ENCODE measurements at places on chromosomes 1 and 21.

- DNase-seq = no peak
Measured at GRCh38 chr1:41622402-41622801, 137.9 kb upstream of the EDN2 start.

DNA sequence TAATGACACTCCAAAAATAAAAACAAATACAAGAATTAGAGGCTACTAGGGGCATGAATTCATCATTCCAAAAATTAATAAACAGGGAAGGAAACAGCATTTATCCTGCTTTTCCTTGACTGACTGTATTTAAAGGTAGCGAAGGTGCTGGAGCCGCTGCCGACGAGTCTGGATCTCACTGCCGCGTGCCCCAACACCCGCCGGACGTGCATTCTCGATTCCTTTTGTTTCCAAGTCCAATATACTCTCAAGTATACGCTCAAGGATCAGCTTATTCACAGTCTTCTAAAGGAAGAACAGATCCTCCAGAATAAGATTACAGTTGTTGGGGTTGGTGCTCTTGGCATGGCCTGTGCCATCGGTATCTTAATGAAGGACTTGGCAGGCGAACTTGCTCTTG lies 88.2 kb upstream of the GNG4 start:
- DNase-seq = no peak

- DNase-seq = no peak
Measured at GRCh38 chr1:45787905-45788304, 15.5 kb upstream of the MAST2 start.

GRCh38 chr1:2821966-2822620 lies 20.6 kb upstream of the TTC34 start:
- peak; percentile 11 for DNase-seq

GRCh38 chr1:208682664-208683013 lies 438.5 kb upstream of the PLXNA2 start:
- peak; percentile 98 for DNase-seq

DNA sequence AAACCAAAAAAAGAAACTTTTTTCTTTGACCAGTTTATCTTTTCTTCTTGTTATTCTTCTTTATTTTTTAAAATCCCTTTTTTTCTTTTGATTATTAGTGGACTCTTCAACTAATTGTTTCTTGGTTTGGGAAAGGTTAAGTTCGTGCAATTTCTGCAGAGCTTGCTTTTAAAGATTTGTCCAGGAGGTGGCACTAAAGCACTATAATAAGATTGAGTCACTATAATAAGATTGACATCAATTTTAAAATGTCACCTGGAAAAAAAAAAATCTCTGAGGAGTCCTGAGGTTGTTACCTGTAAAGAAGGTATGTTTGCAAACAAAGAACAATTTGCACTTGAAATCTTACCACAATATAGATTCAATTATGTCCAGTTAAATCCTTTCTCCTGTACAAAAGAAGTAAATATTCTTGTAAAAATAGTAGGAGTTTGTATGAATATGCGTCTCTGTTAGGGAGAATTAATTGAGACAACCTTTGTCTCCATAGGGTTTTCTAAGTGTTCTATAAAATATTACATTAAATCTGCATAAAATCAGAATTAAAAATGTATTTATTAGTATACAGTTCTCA lies 166.7 kb downstream of the ADGRL4 start:
- peak; percentile 34 for DNase-seq

GRCh38 chr1:19645411-19646251 lies 1.5 kb downstream of the NBL1 start:
- no peak for DNase-seq

DNA sequence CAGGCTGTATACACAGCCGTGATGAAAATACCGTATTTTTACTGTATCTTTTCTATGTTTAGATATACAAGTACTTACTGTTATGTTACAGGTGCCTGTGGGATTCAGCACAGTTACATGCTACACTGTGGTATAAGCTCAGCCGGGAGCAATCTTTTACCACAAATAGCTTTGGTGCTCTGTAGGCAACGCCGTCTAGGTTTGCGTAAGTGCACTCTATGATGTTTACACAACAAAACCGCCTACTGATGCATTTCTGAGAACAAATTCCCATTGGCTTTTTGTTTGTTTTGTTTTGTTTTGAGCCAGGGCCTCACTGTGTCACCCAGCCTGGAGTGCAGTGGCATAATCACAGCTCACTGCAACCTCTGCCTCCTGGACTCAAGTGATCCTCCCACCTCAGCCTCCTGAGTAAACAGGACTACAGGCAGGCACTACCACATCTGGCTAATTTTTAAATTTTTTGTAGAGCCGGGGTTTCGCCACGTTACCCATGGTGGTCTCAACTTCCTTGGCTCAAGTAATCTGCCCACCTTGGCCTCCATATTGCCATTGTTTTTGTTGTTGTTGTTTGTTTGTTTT lies 81.0 kb downstream of the SCCPDH start:
- DNase-seq = no peak

- DNase-seq = no peak
Measured at GRCh38 chr1:59366346-59366745, 69.5 kb downstream of the FGGY start.

DNA sequence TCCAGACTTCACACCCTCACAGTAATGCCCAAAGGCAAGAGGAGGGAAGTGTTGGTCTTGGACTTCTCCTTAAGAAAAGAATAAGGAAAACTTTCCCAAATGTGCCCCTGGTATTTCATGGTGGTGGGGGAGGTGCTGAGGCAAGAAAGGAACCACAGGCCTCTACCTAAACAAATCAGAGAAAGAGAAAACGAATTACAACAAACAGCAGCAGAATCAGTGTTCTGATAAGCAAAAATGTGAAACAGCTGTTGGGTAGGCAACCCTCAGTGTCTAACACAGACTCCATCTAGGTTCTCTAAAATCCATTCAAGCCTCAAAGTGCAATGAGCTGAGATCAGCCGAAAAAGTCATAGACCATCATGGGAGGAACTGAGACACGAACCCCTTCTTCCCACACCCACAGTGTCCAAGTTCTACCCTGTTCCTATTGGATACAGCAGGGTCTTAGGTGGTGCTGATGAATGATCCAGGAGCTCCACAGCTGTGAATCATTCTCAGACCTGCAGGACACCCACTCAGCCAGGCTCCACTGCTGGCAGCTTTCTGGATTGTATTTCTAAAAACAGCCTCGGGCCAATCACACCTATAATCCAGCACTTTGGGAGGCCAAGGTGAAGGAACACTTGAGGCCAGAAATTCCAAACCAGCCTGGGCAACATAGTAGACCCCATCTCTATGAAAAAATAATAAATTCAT lies 149.1 kb downstream of the PLPP3 start:
- no peak for DNase-seq

DNA sequence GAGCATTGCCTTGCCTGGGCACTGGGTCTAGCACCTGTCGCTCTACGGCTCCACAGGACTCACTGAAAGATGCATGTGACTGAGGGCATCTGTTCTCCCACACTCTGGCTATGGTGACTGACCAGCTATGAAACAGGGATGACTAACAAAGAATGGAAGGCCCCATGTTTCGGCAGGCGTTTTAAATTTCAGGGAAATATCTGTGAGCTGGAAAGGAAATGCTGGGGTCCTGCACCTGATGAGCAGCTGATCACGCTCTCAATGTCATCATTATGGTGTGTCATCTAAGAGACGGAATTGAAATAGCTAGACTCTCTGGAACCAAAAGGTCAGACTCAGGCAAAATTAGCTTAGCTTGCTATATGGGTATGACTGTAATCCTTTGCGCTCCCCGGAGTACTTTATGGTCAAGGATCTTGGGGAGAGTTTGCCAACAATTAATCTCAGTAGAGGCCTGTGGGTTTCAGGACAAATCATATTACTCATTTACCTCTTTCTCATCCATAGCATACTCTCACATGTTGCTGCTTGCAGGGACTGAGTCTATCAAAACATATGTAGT lies 24.5 kb upstream of the PALMD start:
- DNase-seq = no peak

DNA sequence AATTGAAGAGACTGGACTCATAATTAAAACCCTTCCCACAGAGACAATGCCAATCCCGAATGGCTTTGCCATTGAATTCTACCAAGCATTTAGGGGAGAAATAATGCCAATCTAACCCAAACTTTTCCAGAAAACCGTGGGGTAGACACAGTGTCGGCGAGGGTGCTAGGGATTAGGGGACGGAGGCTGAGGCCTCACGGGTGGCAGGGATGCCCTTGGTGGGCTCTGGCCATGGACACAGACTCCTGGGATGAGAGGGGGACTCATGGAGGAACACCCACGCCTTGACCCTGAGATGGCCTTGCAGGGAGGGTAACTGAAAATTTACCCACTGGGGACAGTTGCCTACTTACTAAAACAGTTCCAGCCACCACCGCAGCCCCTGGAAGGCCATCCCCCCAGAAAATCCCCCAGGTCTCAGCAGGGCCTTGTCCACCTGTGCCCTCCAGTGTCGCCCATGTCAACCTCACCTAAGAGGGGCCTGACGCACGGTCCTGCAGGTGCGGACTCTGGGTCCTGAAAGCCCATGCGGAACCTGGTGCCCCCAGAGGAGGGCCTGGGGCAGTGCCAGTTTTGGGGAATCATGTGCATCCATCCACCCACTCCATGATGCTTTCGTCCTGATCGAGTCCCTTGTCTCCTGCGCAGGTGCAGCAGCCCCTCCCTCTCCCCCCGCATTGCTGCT lies 1.9 kb downstream of the KRTAP10-5 start:
- no peak for DNase-seq

- peak; percentile 27 for DNase-seq
Measured at GRCh38 chr1:76294482-76295194, 220.1 kb downstream of the ST6GALNAC3 start.

DNA sequence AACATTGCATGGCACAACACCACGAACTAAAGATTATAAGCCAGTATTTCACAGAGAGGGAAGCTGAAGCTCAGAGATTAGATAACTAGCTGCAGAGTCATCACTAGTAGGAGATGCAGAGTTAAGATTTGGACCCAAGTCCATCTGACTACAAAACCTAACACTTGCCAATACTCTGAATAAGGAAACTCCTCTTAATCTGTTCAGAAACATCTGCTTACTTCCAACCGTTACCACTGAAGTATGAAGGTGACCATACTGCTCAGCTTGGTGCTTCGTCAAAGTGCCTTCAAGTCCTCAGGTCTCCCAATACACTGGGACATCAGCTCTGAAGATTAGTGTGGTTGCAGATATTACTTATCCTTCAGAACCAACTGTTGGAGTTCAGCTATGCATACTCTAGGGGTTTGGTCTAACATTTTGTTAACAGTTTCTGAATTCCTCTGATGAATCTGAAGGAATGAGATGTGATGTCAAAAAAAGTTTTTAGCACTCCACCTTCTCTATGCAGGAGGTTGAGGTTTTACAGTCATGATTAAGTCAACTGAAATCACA lies 179.6 kb downstream of the TPR start:
- no peak for DNase-seq

- no peak for DNase-seq
Measured at GRCh38 chr1:61898658-61899057, 156.4 kb downstream of the PATJ start.

- DNase-seq = no peak
Measured at GRCh38 chr21:31135531-31136184, 97.4 kb upstream of the KRTAP19-8 start.

- DNase-seq = no peak
Measured at GRCh38 chr1:192993426-192994085, 65.6 kb downstream of the UCHL5 start.

DNA sequence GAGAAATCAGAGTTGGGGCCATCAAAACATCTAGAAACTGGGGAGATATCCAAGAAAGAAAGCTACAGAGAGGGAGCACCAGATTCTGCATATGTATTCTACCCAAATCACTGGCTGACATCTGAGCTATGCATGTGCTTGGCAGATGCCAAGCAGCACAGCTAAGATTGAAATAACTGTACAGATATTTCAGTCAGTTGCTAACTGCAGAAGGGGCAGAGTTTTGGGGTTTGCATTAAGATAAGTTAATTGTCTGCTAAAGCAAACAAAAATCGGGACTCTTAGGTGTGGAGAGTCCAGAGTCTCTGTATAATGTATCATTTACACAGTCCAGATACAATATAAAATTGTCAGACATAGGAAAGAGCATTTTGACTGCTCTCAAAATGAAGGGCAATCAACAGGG lies 437.1 kb downstream of the PTBP2 start:
- DNase-seq = no peak

DNA sequence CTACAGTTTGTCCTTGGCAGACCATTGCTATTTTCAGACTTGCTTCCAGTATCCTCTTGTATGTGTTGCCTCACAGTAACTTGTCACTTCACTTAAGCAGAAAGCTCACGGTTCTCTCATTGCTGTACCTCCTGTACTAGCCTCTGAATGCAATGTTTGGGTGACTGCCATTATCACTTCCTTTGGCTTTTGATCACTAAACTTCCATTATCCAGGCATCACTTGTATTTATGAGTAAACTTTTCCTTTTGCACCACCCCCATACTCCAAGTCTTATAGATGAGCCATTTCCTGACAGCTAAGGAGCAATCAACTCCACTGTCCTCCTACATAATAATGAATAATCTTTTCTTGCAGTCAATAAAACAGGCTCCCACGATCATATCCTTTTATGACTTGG lies 255.3 kb downstream of the PDE4B start:
- DNase-seq = no peak

DNA sequence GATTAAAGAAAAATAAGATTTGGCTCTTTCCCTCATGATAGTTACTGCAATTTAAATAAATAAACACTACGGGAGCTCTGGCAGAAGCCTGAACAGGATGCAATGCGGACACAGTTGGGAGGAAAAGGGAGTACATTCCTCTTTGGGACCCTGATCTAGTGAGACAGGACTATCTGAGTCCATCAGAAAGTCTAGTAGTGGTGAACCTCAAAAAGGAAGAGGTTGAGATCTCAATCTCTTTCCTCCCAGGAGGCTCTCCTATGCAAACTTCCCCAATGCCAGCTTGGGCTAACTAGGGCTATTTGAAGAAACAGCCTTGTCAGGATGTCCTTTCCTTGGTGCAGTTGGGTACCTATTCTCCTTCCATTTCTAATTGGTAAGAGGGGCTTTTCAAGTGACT lies 4.9 kb upstream of the ABCD3 start:
- no peak for DNase-seq

DNA sequence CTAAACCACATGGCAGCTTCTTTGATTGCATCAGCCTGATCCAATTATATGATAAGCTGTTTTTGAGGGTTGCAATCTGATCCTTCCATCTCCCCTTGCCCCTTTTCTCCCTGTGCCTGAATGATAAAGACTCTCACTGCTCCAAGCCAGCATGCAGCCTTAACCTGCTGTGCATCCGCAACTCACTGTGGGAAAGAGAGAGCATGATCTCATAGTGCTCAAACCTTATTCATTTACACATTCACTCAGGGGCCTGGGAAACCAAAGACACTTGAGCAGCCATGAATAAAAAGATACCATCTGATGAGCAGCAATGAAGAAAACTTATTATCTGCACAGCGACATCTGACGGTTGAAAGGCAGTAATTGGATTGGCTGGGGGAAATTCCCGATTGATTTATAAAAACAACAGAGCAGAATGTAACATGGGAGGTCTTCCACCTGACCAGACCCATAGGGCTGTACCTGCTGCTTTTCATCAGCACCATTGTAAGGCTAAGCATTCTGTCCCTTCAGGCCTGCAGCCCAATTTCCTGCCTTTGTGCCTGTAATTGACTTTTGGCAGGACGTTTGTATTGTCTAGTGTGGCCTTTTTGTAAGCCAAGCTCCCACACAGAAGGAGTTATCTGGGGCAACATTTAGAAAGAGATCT lies 62.5 kb downstream of the KIAA0040 start:
- DNase-seq = peak; percentile 71

GRCh38 chr1:154489695-154490274 lies 12.2 kb upstream of the TDRD10 start:
- no peak for DNase-seq
